CD4-positive, alpha-beta T cell treated with Interleukin-4 for 4 hours (primary cell): ENCODE measurements at places on chromosomes 4 and X.

- DNase-seq = no peak
Measured at GRCh38 chr4:122845760-122846159, 19.1 kb downstream of the FGF2 start.

DNA sequence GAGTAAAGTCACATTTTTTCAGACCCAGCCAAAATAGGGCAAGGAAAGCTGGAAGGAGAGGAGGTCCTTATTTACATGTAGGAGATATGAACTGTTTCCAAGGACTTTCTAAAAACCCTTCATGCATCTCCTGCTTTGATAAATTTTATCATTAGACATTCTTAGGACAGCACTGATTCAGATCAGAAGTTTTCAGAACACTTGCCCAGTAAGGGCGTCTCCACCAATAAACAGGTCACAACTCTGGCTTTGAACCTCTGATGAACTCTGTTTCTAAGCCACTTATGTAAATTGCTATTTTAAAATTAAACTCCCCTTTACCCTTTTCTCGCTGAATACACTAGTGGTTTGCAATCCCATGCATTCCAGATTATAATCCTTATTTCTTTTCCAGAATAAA, 505.3 kb upstream of the SLIT2 start:
- DNase-seq = no peak

- no peak for DNase-seq
Measured at GRCh38 chr4:110663738-110664444, 41.0 kb upstream of the PITX2 start.

- DNase-seq = no peak
Measured at GRCh38 chrX:49949961-49950360, 27.6 kb downstream of the CLCN5 start.

- DNase-seq = no peak
Measured at GRCh38 chrX:7153231-7153630, 5.3 kb upstream of the PUDP start.

- no peak for DNase-seq
Measured at GRCh38 chr4:132333724-132334047, 815.4 kb upstream of the PCDH10 start.

DNA sequence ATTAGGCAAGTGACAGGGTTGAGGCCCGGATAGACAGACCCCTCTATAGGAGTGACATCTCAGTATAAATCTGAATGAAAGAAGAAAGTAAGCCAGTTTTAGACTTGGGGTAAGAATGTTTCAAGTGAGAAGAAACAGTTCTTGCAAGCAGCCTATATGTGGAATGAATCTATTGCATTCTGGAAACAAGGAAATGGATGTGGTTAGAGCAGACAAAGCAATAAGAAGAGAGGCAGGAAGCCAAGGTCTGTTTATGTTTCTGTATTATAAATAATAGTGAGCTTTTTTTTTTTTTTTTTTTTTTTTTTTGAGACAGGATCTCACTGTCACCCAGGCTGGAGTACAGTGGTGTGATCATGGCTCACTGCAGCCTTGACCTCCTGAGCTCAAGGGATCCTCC, 255.8 kb downstream of the UNC5C start:
- no peak for DNase-seq

DNA sequence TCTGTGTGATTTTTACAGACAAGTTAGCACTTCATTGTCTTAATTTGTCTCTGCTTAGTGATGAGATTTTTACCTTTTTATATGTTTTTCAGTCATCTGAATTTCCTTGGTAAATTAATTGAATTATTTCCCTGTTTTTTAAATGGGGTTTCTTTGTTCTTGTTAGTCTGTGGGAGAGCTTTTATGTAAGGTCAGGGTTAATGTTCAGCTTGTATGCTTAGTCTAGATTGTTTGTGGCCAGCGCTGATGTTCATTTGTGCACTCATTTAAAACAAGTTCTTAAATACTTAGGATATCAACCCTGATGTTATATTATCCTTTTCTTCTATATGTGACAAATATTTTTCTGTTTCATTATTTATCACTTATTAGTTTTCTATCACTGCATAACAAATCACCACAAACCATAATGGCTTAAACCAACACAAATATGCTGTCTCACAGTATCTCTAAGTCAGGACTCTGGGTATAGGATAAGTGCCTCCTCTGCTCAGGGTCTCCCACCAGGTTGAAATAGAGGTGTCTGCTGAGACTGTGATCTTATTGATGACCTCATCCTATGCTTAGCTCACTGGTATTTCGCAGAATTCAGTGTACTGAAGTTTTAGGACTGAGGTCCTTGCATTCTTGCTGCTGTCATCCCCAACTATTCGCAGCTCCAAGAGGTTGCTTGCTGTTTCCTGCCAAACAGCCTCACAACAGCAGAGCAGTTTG, 53.2 kb downstream of the ATP10D start:
- no peak for DNase-seq

GRCh38 chrX:56232221-56233082, at the start of gene KLF8:
Gene KLF8, plus strand, starts transcription at chrX:56232356. Its CDS starts 979 bp downstream, at chrX:56233335.
- DNase-seq = peak; percentile 28

GRCh38 chrX:120144178-120144844, 14.1 kb upstream of the RHOXF2 start:
- no peak for DNase-seq

- no peak for DNase-seq
Measured at GRCh38 chrX:10769195-10769594, 148.8 kb upstream of the MID1 start.

DNA sequence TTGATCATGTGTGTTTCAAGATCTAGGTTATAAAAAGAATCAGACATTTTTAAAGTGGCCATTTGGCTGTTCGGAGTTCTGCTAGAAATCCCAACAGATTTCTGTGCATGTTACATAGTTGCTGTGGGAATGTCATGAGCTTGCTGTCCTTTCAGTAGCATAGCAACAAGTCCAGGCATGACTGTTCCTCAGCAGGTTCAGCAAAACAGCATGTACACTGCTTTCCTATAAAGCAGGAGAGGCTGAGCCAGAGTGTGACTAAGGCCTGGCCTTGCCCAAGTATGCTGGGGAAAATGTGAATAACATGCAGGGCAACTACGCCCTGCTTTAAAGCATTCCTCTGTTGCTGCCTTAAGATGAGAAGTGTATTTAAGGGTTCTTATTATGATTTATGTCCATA, 217.1 kb upstream of the SMIM31 start:
- DNase-seq = no peak

GRCh38 chrX:108537005-108537404, 97.4 kb downstream of the COL4A5 start:
- no peak for DNase-seq

- DNase-seq = no peak
Measured at GRCh38 chrX:30530606-30531005, 47.0 kb downstream of the TASL start.

DNA sequence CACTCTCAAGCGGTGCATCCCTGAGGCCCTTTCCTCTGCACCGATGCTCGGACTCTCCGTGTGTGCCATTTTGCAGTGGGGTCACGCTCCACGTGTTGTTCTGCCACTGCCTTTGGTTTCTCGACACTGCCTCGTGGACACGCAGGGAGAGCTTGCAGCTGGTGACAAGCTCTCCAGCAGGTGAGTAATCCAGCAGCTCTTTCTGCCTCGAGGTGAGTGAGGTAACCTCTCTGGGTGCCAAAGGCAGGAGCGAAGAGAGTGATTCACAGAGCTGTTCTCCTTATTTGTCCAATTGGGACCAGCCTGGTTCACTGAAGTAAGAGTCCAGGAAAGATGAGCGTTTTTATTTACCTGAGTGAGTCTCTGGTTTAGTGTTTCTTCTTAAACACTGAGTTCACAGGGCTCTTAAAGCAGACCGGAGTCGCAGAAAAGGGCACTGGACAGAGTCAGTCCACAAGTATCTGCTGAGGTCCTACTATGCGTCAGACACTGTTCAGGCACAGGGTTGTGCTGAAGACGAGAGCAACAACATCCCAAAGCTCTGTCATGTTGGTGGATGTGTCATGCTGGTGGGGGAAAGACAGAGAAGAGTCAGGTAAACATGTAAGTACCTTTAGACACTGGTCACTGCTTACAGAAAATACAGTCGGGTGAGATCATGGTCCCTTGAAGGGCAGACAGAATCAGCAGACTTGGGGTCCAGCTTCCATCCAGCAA, 61.8 kb downstream of the FHDC1 start:
- DNase-seq = no peak
